ENCODE measurements at places on chromosomes 16 and 17. TPM values are rescaled to one million over a fixed set of nuclear protein-coding genes. Genes with fewer than 3 reads are reported as not detected.

LRRC37A3 gene
- total RNA-seq: 3.2 TPM

CACNG4 gene
- not detected for total RNA-seq

MYOCD gene
- total RNA-seq: not detected

RNU2-1 gene
- total RNA-seq: not detected

CA10 gene
- total RNA-seq: not detected

SLC9A5 gene
- total RNA-seq: 0.81 TPM

PPP1R27 gene
- total RNA-seq: not detected

SLC22A31 gene
- not detected for total RNA-seq

C1QL1 gene
- 0.09 TPM for total RNA-seq

KRTAP2-1 gene
- total RNA-seq: not detected

BEAN1 gene
- total RNA-seq: not detected

MINK1 gene
- 48.3 TPM for total RNA-seq

XAF1 gene
- total RNA-seq: 16.7 TPM

GINS2 gene
- total RNA-seq: 10.6 TPM

COPS3 gene
- total RNA-seq: 64.7 TPM

SMIM36 gene
- total RNA-seq: not detected

KCNJ2 gene
- total RNA-seq: 14.8 TPM

KRTAP4-12 gene
- not detected for total RNA-seq

PLA2G10 gene
- not detected for total RNA-seq

EVI2A gene
- total RNA-seq: 0.94 TPM

CTRB2 gene
- not detected for total RNA-seq

ABCC6 gene
- 0.09 TPM for total RNA-seq

TEDC2 gene
- total RNA-seq: 6.3 TPM

GUCY2D gene
- not detected for total RNA-seq

TAC4 gene
- not detected for total RNA-seq

Measured in endothelial cell of coronary artery (primary cell).